BE2C (cell line): ENCODE measurements at places on chromosomes 12 and 14.

DNA sequence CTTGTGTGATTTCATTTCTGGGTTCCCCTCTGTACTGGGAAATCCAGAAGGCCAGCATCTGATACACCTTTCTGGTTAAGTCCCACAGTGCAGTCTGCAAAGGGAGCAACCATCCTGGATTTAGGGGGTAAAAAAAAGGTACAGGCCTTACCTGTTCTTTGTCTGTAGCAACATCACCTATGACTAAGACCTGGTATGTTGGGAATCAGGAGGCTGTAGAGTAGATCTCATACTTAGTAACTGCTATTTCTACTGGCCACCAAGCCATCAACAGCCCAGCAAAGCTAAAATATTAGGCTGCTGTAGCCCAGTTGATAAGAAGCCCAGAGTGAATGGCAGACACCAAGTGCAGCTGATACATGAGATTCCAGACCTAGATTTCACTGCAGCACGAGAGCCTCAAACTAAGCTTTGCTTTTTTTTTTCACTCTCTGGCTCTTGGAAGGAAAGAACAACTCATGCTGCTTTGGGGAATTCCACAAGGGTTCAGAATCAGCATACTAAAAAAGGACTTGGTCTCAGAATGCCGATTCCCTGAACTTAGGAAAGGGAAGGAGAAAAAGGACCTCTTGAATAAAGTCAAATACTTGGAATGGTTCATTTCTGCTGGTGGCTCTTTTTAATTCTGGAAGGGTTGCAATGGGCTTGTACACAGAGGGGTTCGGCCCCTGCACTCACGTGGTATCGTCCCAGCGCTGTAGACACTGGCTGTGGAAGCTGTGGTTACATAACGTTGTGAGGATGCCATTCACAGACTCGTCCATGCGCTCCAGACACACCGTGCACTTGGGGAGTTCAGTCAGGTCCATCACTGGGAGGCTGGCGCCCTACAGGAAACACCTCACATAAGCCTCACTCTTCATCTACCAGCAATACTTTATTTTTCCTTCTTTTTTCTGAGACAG, 20.5 kb downstream of the BRAP start:
- no peak for DNase-seq

DNA sequence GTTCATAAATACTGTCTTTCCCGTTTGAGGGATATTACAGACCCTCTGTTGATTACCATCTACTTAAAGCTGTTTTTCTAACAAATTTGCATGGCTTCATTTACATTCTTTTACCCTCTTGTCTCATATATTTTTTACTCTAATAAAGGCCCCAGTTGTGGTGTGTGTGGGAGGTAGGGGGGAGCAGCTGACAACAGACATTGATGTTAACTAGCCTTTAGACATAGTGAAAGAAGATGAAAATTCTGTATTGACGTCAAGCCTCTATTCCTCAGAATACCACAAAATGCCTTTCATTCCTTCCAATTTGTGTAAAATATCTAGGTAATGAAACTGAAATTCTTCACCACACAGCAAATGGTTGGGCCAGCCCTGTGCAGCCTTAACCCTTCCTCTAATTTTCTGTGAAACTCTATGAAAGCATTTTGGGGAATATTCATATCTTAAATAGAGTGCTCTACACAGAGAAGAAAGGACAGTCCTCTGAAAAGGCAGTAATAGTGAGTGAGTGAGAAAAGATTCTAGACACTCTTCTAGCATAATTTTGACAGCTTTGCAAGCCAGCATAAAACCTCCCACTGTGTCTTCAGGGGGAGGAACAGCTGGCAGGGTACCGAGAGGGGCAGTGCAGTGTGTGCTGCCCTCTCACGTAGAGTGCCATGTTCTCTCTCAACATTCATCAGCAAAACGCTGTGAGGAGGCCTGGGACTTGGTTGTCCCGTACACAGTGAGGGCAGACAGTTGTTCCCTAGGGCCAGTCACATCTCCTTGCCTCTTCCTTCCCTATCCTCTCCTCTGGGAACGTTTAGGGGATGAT, 20.1 kb upstream of the CERS5 start:
- no peak for DNase-seq

DNA sequence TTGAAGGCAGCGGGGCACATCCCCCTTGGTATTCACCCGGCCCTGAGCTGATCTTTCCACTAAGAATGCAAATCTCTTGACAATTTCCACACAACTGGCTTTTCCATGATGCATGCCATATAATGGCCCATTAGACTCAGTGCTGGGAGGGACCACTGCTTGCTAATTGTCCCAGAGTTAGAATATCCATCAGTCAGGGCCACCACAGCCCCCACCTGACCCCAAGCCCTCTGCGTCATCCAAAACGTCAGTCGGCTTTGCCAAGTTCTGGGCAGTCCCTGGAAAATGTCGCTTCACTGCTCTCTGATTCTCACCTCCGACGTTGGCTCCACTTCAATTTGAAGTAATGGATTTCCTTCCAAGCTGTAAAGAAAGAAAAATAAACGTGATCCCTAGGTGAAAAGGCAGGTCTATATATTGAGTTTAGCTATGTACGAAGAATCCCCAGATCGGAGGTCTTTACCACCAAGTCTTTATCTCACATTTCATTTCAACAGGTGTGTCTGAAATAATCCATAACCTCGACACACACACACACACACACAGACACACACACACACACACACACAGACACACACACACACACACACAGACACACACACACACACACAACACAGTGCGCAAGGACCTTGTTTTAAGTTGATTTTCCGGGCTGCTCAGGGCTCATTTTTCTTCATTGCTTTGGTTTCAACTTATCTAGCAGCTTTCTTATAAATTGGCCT, 165.5 kb upstream of the NOS1 start:
- DNase-seq: no peak

GRCh38 chr14:24243336-24243836, 963 bp upstream of the TINF2 start:
- no peak for DNase-seq

DNA sequence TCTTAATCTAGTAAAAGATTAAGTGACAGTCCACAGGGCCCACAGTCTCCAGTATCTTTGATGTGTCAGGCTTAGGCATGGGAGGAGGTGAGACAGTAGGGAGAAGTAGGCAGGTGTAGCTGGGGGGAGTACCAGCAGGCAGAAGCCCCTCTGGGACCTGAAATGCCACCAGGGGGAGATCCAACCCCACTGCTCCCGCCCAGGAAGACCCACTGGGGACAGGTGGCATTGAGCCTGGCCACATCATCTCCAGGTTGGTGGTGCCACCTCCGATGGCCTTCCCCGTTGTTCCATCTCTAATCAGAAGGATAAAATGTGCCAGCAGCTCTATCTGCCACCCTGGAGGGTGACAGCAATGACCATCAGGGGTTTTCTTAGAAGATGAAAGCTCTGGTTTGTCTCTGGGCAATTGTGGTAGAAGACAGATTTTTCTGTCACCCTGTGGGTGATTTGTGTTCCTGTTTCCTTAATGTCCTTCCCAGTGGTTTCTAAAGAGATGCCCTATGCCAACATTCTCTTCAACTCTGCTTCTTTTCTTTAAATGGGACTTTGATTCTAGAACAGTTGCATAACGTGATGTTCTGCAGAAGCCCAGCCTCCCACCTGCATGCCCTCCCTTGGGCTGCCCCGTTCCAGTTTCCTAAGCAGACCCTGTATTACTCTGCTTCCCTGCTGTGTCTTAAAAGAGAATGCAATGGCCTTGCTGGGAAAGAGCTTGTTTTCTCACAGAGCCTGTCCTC, 12.3 kb upstream of the SERPINA12 start:
- DNase-seq: no peak

- DNase-seq: no peak
Observed at GRCh38 chr12:58138424-58138823, 197.1 kb downstream of the ATP23 start.

DNA sequence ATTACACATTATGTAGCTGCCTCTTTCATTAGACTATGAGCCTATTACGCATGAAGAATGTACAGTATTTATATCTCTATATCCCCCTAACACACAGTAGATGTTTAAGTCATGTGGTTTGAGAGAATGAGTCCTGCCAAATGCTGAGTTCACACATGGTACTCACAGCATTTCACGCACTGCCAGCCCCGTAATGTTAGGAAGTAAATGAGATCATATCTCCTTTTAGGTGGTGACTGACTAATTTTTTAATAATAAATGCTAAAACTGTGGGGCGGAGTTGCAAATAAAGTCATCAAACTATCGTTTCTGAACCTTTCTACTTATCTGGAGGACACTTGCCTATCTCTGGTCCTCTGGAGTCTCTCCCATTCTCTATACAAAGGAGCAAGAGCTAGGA, 343.8 kb downstream of the ADAMTS20 start:
- DNase-seq: no peak

GRCh38 chr12:28645891-28646290, 455.6 kb downstream of the CCDC91 start:
- DNase-seq: no peak

DNA sequence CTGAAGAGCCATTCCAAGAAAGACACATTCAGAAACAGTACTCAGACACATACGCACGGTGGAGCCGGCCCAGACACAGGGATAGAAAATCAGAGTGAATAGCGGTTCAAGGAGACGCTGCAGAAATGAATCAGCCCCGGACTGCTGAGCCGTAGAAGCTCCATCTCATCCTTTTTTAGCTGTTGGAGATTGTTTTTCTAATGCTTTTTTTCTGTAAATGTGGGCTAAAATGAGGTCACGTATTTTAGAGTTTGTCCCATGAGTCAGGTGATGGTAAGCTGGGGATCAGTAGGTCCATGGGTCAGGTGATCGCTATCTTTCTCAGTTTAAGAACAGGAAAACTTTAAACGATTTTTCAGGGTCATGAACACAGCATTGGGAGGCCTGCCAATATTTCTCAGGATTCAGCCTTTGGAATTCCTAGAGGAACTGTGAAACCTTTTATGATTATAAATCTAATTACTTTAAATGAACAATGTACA, 202.4 kb downstream of the ITPR2 start:
- no peak for DNase-seq

GRCh38 chr14:20680363-20680762, 4.0 kb upstream of the RNASE4 start:
- no peak for DNase-seq

- DNase-seq: peak; percentile 62
Observed at GRCh38 chr14:34355584-34356263, 106.3 kb downstream of the SPTSSA start.

GRCh38 chr12:32618115-32618514, 61.0 kb upstream of the DNM1L start:
- DNase-seq: no peak

DNA sequence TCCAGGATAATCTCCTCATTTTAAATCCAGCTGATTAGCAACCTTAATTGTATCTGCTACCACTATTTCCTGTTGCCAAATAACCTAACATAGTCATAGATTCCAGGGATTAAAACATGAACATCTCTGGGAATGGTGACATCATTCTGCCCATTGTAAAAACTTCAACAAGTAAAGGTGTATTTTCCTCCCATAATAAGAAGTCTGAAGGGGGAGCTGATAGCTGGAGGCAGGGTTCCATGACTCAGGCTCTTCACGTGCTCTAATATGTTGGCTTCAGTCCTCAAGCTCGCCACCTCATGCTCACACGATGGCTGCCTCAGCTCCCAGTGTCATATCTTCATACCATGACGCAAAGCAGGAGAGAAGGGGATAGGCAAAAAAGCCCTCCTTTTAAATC, 172.0 kb upstream of the VASH1 start:
- DNase-seq: no peak

DNA sequence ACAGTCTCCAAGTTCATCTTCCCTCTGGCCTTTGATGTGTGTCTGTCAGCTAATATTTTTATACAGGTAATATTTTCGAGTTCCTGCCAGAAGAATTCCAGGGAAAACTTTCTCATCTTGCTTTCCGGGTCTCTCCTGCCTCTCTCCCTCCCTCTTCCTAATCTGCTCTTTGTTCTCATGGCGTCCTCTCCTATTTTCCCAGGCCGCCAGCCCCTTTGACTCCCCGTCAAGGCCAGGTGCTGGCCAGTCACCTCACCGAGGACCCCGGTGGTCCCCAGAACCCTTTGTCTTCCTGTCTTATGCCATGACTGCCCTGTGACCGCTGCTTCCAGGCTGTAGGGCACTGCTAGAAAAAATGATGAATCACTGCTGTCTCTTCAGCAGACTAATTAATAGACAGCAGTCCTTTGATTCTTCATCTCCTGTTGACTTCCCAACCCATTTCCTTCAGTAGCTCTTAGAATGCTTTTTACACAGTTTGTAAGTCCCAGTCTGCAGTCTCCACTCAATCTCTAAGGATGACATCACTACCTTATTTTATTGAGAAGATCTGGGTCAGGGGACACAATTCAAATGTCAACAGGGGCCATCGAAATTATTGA, 40.7 kb downstream of the PPFIBP1 start:
- peak; percentile 25 for DNase-seq

- DNase-seq: no peak
Observed at GRCh38 chr12:6745741-6746525, 7.0 kb downstream of the MLF2 start.

DNA sequence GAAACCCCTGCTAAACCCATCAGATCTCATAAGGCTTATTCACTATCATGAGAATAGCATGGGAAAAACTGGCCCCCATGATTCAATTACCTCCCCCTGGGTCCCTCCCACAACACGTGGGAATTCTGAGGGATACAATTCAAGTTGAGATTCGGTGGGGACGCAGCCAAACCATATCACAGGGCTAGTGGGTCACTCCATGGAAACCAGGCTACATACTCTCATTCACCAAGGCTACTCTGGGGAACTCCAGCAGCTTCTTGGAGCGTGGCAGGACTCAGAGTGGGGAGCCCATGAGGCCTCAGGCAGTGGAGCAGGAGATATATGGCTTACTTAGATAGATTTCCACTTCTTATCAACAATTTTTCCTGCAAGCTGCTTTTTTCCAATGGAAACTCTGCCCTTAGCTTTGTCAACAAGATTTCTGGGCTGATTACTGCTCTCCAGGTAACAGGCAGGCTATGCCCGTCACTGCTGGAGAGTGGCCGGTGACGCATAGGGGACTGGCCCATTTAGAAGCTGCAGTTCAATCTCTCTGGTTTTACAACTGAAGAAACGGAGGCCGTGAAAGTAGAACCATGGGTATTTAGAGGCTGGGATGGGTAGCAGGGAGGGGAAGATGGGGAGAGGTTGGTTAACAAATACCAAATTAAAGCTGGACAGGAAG, 16.5 kb downstream of the VDR start:
- no peak for DNase-seq

GRCh38 chr12:31000751-31001150, 72.9 kb upstream of the DDX11 start:
- no peak for DNase-seq

GRCh38 chr12:4421590-4422031, 24.0 kb downstream of the FGF6 start:
- peak; percentile 29 for DNase-seq

GRCh38 chr12:121697093-121697698, 15.4 kb upstream of the TMEM120B start:
- DNase-seq: peak; percentile 31

DNA sequence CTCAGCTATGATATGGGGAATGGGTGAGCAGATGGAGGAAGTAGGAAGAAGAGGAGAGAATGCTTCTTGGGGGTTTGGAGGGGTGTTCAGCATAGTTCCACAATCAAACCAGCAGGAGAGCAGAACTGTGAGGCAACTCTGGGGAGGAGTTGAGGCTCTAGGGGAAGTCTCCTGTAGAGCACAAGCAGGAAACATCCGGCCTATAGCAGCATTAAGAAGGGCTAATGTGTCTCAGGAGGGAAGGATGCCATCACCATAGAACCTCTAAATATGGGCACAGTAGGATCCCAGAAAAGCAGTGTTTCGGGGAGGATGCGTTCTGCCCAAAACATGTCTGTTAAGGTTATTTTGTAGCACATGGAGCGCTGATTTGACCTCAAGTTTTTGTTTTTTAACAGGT, 8.4 kb upstream of the SALL2 start:
- no peak for DNase-seq
